Activated CD8-positive, alpha-beta memory T cell treated with anti-CD3 and anti-CD28 coated beads, Interleukin-2, amount 10 ng/mL, durations not matched to agents 7 days and 5 days (primary cell): ENCODE measurements at places on chromosomes 2 and 18. TPM values are rescaled to one million over a fixed set of nuclear protein-coding genes. Genes with fewer than 3 reads are reported as not detected.

TSPYL6 gene
- total RNA-seq: not detected

SH2D6 gene
- 0.52 TPM for total RNA-seq

ADAM17 gene
- 20.0 TPM for total RNA-seq

ABHD1 gene
- total RNA-seq: 0.21 TPM

ALLC gene
- total RNA-seq: not detected

MC4R gene
- total RNA-seq: not detected

FBXO48 gene
- total RNA-seq: 3.3 TPM

RNF144A gene
- total RNA-seq: 35.5 TPM

DNA sequence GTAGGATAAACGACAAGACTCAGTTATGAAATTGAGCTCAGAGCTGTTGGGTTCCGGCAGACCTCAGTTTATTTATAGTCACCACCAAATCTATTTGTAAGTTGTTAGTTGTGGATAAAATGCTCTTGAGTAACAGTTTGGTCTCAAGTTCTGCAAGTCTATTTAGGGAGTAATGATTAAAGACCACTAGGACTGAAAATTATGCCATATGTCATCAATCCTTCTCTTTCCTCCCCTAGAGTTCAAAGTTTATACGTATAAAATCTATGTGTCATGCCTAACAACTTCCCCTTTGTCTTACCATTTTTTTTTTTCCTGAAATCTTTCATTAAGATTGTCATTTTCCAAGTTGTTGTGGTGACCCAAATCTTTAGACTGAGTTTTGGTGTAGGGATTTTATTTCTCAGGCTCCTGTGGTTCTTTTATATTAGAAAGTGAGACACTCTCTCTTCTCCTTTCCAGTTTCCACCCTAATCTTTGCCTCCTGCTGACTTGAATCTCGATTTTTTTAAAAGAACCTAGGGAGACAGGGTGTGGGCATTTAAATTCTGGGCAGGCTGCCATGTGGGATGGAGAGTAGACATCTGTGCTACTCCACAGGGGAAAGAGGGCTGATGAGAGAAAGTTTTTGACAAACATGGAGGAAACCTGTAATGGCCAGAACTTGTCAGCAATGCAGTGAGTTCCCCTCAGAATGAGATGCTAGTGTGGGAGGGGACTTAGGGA, 51.0 kb downstream of the LAMA3 start:
- DNase-seq: no peak

DNA sequence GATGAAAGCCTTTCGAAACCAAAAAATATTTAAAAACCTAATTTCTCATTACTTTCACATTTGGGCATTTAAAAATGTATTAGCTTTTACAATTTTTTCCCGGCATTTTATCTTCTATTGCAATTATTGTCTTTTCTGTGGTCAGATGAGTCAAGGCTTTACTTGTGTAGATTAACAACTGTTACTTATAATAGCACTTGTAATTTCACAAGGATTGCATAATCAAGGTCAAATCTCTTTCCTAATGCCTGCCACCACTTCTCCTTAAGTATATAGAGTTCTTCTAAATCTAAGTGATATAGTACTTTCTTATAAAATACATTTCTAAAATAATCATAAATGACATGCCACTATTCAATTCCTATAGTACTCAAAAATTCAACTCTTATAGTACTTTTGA, 67.2 kb downstream of the SLC8A1 start:
- DNase-seq: no peak

DNA sequence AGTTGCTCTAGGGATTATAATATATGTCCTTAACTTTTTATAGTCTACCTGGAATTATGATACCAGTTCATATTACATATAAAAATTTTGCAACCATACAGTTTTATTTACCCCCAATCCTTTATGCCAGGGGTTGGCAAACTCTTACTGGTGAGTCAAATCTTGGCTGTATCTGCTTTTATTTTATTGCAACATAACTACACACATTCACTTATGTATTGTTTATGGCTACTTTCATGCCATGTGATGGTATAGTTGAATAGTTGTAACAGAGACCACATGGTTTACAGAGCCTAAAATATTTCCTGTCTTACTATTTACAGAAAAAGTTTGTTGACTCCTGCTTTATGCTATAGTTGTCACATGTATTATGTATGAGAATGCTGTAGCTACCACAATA, 25.8 kb upstream of the DLX2 start:
- no peak for DNase-seq

- no peak for DNase-seq
Measured at GRCh38 chr2:213722565-213722964, 438.3 kb downstream of the SPAG16 start.

DNA sequence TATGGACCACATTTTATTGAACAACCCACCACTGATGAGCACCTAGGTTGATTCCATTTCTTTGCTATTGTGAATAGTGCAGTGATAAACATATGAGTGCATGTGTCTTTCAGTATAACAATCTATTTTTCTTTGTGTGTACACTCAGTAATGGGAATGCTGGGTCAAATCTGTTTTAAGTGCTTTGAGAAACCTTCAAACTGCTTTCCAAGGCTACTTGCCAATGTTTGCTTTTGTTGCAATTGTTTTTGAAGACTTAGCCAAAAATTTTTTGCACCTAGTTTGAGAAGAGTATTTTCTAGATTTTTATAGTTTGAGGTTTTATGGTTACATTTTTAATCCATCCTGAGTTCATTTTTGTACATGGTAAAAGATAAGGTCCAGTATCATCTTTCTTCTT, 587.4 kb upstream of the SETBP1 start:
- DNase-seq: no peak

DNA sequence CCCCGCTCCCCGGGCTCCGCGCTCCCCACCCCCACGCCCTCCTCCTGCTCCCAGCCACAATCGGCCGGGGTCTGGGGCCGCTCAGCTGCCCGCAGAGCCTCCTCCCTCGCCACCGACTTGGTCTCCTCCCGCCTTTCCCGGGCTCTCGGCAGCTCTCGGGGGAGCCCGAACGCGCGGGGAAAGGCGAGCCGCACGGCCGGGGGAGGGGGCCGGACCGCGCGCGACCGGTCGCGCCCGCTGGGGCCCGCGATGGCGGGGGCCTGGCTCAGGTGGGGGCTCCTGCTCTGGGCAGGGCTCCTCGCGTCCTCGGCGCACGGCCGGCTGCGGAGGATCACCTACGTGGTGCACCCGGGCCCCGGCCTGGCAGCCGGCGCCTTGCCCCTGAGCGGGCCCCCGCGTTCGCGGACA, 327 bp downstream of the LTBP1 start:
- DNase-seq: no peak

- DNase-seq: no peak
Measured at GRCh38 chr2:216652566-216652965, 19.3 kb downstream of the IGFBP2 start.

DNA sequence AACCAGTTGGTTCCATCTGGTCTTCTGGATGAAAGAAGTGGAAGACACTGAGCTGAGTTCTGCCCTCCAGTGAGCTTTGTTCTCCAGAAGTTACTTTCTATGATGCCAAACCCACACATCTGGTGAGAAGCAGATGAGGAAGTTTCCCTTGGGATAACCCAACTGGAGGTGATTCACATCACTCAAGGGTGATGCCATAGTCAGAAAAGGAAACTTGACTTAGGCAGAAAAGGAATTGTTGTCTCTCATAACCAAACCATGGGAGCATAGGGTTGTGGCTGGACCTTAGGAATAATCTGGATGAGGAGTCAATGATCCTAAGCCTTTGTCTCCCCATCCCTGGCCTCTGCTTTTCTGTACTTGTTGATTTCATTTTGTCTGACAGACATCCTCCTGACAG, 43.7 kb downstream of the CDC42EP3 start:
- DNase-seq: no peak

DNA sequence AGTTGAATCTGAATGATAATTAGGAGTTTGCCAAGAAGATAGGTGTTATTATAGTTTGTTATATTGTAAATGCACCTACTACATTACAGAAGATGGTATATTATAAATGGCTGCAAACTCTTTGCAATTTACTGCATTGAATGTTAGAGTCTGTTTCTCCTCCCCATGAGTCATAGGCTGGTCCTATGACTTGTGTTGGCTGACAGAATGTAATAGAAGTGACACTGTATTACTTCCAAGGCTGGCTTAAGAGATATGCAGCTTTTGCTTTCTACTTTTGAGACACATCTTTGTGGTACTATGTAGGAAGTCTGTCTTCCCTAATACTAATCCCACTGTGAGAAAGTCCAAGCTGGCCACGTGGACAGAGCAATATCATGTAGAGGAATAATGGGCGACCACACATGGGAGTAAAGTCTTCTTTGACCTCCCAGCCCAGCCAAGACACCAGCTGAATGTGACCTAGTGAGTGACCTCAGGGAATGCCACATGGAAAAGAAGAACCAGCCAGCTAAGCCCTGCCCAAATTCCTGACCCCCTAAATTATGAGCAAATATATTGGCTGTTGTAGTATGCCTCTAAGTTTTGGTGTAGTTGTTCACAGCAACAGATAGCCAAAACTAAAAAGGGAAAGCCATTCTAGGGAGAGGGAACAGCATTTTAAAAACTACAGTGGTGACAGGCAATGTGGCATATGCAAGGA, 6.8 kb upstream of the DDX1 start:
- no peak for DNase-seq

GRCh38 chr2:177261116-177262060, 3.1 kb downstream of the NFE2L2 start:
- DNase-seq: no peak

GRCh38 chr2:85368921-85369320, 14.4 kb downstream of the ELMOD3 start:
- no peak for DNase-seq

DNA sequence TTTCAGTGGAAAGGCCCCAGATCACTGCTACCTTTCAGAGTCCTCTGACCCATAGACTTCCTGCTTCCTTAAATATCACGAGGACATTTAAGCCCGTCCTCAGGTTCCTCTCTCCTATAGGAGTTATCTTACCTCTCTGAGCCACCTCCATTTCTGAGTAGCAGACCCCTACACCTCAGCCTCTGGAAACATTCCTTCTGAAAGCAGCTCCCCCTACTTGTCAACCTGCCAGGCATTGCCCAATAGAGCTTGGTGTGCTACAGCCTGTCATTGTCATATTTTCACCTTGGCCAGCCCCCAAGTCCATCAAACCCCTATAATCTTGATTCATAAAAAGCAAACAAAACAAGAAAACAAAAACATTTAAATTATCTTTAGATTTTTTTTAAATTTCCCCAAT, 717.9 kb upstream of the SLC8A1 start:
- DNase-seq: no peak

DNA sequence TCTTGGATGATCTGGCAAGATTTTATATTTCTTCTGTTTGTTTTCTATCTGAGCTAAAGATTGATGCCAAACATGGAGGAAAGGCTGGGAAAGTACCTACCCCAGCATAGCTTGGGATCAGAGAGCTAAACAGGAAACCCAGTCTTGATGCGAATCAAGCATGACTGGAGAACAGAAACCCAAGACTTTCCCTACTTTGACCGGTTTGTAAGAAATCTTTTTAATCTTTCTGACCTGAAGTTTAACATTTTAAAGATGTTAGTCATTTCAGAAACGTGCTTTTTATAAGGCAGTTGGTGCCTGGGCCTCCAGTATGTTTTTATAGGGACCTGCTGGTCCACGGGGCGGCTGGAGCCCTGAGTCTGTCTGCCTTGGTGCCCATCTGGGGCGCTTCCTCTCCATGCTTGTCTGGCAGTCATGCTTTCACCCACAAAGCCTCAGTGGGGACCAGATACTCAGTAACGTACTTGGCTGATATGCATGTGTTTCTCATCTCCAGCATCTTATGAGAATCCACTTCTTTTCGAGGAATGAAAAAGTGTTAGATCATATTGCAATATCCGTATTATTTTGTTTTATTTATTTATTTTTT, 266.5 kb downstream of the PTGR3 start:
- no peak for DNase-seq
